ENCODE measurements at places on chromosomes 16 and 17.

GRCh38 chr17:7486181-7486580 is 2.0 kb downstream of the POLR2A start:
- no peak for DNase-seq

GRCh38 chr17:21124086-21124485 is 2.7 kb upstream of the DHRS7B start:
- DNase-seq, result no peak

DNA sequence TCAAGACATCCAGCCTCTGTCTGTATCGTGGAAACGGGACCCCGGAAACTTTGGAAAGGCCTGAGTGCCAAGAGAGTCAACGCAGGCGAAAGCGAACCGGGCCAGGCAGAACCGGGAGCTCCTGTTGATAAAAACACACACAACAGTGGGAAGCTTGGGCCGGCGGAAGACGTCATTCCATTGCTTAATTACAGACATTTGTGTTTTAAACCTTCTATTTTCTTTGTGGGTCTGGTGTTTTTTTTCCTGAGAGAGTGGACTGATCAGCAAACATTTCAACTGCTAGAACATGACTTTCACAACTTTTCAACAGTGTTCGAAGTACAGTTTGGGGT is 878 bp upstream of the RNF157 start:
- no peak for DNase-seq

GRCh38 chr16:68351991-68352431 is 41.2 kb downstream of the PRMT7 start:
- no peak for DNase-seq

- DNase-seq, result no peak
These were observed 90.6 kb downstream of the TOX3 start for GRCh38 chr16:52456368-52456767.

- DNase-seq, result no peak
These were observed 11.0 kb upstream of the CAPNS2 start for GRCh38 chr16:55555436-55555835.

DNA sequence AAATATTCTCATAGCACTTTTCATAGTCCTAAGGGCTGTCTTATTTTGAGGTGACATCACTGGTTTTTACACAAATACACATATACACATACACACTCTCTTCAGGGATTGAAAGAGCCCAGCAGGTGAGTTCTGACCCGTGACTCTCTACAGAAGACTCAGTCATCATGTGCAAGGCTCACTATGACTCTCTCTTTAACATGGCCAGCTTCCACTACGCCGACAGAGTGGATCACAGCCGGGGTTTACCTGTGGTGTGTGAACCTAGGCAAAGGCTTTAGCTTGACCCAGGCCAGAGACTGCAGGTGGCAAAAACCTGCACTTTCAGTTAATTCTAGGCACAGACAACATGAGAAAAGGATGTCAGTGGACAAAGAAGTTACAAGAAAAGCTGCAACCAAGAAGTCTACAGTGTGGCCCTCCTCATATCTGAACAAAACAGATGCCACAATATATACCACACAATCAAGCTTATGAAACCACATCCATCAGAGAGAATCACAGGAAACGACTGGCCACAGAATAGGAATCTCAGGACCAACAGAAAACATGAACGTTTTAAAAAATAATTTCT is 56.5 kb downstream of the CYTH1 start:
- DNase-seq, result no peak

GRCh38 chr16:83698964-83699363 is 108.8 kb upstream of the HSBP1 start:
- no peak for DNase-seq

- DNase-seq, result peak; percentile 32
These were observed 118.8 kb upstream of the METRNL start for GRCh38 chr17:82960419-82961271.

DNA sequence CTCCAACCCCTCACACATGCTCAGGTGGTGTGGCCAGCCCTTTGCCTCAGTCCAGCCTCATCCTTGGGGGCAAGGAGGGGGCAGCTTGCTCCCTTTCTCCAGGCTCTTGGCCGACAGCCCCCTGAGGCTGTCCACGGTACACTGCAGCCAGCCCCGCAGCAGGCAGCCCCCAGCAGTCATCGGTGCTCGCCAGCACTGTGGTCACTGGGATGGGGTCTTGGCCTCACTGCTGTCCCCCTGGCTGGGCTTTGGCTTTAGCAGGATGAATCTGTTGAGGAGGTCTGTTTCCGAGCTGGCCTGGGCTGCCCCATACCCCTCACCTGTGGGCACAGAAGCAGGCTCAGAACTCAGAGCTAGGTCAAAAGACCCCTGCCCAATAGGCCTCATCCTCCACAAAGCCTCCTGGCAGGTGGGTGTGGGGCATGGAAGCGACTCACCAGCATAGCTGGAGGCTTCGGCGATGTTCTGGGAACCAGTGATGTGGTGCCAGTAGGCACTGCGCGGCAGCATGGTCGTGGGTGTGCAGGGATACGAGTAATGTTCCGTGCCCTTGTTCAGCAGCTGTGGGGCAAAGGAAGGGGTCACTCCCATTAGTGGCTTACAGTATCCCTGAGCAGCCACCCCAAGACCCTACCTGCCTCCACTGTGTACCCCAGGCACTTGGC is 10.8 kb downstream of the POLR2C start:
- no peak for DNase-seq

GRCh38 chr16:28846933-28847273 is 755 bp upstream of the TUFM start:
- DNase-seq, result no peak

- no peak for DNase-seq
These were observed 418.5 kb upstream of the EEF2KMT start for GRCh38 chr16:5516115-5516514.

DNA sequence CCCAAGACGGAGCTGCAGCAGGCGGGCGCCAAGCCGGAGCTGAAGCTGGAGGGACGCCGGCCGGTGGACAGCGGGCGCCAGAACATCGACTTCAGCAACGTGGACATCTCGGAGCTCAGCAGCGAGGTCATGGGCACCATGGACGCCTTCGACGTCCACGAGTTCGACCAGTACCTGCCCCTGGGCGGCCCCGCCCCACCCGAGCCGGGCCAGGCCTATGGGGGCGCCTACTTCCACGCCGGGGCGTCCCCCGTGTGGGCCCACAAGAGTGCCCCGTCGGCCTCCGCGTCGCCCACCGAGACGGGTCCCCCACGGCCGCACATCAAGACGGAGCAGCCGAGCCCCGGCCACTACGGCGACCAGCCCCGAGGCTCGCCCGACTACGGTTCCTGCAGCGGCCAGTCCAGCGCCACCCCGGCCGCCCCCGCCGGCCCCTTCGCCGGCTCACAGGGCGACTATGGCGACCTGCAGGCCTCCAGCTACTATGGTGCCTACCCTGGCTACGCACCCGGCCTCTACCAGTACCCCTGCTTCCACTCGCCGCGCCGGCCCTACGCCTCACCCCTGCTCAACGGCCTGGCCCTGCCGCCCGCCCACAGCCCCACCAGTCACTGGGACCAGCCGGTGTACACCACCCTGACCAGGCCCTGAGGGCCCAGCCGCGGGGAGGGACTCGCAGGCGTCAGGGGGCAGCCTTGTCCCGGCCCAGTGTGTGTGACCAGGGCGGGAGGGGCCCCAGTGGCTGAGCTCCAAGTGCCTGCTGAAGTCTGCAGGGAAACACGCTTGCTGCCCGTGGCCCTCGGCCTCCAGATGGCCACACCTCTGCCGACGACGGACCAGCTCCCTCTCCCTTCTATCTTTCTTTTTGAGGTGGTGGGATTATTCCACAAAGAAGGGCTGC is 3.4 kb downstream of the SOX8 start:
- DNase-seq, result no peak

DNA sequence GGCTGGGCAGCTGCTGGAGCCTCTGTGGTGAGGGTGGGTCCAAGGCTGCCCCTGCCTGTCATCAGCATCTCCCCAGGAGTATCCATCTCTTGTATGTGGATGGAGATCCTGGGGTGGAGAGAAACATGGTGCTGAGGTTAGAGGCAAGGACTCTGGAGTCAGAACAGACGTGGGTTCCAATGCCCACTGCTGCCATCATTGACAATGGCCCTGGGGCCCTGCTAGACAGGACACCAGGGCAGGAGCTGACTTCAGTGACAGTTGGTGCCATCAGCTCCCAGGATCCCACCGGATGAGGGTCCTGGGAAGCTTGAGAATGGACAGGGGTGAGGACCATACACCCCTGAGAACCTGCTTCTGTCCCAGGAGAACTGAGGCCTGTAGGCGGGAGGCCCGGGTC is 15.6 kb downstream of the MYLK3 start:
- DNase-seq, result no peak

DNA sequence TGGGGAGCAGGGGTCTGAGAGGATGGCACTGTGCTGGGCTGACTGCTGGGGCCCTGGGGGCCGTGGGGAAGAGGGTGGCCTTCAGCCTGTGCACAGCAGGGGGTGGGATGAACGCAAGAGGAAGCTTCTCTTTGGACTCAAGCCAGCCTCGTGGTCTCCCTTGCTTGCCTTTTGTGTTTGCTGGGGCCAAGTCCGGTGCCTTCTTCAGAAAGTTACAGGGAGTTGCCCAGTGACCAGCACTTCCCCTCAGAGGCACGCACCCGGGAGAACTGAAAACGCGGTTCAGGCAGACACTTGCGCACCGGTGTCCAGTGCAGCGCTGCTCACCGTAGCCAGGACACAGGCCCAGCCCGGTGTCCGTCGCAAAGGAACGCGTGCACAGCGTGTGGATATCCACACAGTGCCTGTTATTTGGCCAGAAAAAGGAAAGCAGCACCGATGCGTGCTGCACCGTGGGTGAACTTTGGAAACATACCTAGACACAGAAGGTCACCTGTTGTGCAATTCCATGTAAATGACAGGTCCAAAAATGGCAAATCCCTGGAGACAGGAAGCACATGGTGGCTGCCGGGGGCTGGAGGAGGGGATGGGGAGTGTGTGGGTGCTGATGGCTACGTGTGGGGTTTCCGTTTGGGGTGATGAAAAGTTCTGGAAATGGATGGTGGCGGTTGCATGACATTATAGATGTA is 29.4 kb upstream of the NUDT16L1 start:
- no peak for DNase-seq

DNA sequence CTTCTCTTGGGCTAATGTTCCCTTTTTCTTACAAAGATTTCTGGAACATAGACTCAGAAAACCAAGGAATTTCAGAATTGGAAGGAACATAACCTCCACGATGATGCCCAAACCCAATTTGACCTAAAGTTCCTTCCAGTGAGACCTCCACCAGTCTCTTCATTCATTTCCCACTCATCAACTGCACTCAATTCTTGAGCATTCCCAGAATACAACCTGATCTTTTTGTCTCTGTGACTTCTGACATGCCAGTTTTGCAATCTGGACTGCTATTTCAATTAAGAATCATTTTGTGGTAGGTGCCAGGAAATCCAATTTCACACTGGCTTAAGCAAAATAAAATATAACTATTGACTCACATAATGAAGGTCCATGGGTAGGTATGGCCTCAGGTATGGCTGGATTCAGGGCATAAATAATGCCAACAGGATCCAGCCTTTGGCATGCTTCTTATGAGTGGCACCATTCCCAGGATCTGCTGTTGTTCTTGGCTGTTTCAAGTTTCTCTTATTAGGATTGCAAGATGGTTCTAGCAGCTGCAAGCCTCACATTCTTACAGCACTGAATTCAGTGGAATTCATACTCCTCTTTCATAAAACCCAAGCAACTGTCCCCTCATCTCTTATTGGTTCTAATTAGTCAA is 184.3 kb downstream of the HS3ST4 start:
- peak; percentile 51 for DNase-seq

GRCh38 chr17:44935116-44935515 is 12.5 kb downstream of the KIF18B start:
- no peak for DNase-seq

- no peak for DNase-seq
These were observed 17.7 kb upstream of the VPS4A start for GRCh38 chr16:69293401-69293800.

- DNase-seq, result no peak
These were observed 72.6 kb downstream of the TMEM100 start for GRCh38 chr17:55649957-55650597.

- DNase-seq, result no peak
These were observed 36.2 kb upstream of the NAT9 start for GRCh38 chr17:74812109-74813009.

- no peak for DNase-seq
These were observed 688 bp downstream of the FBRS start for GRCh38 chr16:30658731-30659506.

DNA sequence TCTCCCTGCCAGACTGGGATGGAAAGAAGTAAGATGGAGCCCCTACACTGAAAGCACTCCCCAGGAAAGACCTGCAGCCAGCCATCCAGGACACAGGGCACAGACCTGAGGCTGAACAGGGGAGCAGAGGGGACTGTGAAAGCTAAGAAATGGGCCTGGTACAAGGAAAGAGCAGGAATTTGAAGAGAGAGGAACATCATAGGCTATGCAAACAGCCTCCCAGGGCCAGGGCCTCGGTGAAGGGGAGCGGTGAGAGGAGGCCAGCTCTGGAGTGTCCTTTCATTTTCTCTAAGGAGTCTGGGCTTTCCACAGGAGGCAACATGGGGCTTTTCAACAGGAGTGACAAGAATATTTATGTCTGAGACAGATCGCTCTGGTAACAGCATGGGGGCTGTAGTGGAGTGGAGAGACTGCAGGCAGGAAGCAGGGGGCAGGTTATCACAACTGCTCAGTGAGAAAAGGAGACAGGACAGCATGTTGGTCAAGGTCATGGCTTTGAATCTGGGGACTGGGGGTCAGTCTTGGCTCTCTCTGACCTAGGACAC is 50.1 kb downstream of the TOM1L2 start:
- no peak for DNase-seq

GRCh38 chr16:1917665-1918350 is 407 bp downstream of the HS3ST6 start:
- no peak for DNase-seq

GRCh38 chr17:27264068-27264812 is 29.7 kb upstream of the WSB1 start:
- no peak for DNase-seq

- no peak for DNase-seq
These were observed 2.7 kb downstream of the SOCS3 start for GRCh38 chr17:78357177-78357586.

- no peak for DNase-seq
These were observed 12.8 kb downstream of the XYLT1 start for GRCh38 chr16:17457997-17458396.

DNA sequence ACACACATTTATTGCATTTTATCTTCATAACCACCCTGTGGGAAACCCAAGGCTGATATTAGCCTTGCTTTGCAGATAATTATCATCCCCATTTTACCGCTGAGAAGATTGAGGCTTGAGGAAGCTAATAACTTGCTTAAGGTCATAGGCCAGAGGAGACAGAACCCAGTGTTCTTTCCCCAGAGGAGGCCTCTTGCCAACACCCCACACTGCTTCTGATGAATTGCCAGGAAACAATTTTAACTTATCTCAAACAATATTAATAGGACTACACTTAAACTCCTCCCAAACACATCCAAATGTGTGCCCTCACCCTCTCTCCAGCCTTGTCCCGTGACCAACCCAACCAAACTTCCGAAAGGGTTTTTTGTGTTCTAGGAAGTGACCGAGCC is 2.1 kb upstream of the SPG7 start:
- no peak for DNase-seq

DNA sequence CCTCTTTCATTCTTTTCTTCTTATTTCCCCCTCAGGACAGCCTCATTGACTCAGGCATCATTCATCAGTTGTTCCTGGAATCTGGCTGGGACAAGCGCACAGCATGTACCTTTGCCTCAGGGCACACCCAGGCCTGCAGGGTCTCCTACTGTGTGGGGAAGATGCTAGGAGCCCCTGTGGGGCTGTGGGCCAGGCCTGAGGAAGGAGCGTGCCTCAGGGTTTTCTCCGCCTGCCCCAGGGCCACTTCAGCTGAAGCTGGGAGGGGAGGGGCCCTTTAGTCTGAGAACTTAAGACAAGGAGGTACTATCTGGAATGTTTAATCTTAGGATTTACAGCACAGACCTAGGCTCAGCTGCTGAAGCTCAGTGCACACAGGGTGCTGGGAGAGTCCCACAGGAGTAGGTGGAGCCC is 7.9 kb downstream of the ELMO3 start:
- no peak for DNase-seq

Data from right forelimb (tissue), 1 donor.